Nucleus accumbens (tissue), 56 donors: ENCODE measurements at places on chromosomes 7 and 10.

DNA sequence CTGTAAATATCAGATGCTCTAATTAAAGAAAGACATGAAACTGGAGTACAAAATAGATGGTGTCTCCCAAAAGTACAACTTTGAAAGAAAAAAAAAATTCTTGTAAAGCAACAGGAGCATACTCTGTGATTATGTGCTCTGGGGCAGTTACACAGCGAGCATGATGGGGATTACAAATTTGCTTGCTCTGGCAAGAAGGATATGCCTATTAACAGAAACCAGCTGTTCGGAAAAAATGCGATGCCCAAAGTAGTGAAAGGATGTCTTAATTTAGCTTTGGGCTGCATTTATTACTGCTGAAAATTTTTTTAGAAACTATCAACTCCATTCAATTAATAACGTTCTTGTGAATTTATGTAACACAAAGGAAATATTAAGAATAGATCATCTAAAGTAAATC is 256.9 kb upstream of the TPK1 start:
- no peak for DNase-seq

DNA sequence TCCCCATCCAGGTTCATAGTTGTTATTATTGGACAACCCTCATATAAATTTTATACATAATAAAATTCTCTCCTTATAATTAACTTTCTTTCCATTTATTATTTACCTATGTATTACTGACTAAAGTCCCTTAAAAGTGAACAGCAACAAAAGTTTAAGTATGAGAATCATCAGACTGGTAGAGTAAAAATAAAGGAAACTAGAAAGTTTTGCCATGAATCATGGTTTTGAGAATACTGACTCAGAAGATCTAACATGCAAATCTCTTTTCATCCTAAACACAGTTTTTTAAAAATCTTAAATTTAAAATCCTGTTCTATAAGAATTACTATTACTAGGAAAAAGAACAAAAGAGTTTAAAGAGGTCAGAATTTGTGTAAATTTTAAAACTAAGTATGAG is 32.1 kb downstream of the HERC4 start:
- no peak for DNase-seq

- DNase-seq = no peak
These were observed 59.2 kb upstream of the GLCCI1 start for GRCh38 chr7:7909376-7909775.

DNA sequence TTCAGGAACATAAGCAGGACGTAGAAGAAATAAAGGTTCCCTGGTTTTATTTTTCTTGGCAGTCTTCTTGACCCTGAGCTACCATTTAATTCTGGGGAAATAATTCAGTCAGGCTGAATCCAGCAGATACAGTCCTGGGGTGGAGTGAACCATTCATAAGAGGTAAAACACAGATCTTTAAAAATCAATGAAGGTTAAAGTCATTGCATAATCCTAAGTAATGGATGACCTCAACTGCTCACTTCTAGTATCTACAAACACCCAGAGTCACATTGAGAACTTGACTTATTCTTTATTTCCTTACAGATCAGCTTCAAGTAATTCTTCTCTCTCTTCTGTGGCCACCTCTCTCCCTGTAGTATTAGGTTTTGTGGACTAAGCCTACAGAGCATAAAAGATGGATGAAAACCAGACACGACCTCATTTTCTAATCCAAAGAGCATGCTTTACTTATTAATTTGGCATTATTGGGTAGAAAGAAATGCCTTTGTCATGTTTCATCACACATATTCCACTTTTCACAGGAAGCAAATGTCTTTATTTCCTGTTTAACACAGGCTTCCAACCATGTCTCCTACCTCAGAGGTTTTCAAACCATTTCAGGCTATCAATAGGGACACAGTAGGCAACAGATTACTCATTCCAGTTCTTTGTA is 182.3 kb upstream of the IMMP2L start:
- no peak for DNase-seq

DNA sequence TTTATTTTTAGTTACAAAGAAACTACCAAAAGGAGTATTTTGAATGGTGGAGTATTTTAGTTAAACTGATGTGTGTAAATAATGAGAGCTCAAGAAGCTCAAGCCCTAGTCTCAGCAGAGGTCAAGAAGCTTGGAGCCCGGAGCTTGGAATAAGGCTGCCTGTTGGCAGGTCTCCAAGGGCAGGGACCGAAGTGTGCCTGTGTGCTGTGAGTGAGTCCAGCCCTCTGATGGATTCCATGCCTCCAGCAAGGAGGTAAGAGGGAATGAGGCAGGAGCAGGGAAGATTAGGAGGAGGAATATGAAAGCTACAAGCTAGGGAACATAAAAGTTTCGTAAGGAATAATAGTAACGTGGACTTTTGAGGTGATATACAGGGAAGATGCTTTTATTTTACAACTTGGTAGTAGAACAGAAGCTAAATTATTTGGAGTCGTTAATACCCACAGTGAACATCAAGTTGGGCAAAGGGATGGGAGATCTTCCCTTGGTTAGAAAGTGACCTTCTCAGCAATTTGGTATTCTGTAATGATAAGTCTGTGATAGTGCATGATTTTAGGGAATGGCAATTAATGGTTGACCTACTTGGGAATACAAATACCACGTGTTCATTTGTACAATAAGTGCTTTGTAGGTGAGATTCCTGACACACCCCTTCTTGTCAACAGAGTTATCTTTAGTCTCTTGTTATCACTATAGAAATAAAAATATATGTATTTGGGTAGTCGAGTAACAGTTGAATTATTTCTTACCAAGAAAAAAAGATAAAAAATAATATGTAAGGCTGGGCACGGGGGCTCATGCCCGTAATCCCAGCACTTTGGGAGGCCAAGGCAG is 4.6 kb downstream of the SEC23IP start:
- no peak for DNase-seq

GRCh38 chr7:28782362-28782761 is 175.8 kb downstream of the TRIL start:
- no peak for DNase-seq

DNA sequence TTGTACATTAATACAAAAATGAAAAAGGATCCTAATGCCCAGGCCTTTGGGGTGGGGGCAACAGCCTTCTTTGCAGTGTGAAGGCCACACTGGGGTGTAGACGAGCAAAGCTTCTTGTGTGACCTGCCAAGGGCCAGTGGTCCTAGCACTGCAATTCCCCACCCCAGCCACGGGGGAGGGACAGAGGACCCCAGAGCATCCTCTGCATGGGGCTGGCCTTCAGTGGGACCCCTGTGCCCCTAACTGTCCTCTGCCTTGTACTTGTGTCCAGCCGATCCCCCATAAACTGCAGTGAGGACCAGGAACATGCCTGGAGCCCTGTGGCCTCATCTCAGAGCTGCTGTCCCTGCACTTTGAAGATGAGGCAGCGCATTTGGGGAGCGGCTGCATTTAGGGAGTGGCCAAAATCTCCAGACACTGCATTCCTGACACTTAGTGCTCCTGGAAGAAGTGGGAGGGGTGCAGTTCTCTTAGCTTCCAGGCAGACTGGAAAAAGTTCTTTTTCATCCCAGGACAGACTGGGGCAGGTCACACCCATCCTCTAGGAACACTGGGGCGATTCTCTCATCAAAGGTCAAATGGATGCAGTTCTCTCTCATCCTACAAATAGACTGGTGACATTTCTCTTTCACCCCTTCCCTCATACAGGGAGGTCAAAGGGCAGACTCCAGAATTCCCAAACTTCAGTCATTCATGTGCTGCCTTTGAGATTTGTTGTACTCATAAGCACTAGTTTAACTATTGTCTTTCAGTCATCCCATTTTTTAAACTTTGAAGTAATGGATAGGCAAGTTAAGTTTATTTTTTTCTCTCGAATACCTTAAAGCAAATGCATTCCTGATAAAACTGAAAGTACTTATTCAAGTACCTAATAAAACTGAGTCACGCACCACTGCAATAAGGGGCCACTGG is 922 bp upstream of the MYO1G start:
- DNase-seq = no peak

- no peak for DNase-seq
These were observed 351.4 kb upstream of the NPVF start for GRCh38 chr7:25579778-25580075.

GRCh38 chr7:158350166-158350900 is 237.3 kb downstream of the PTPRN2 start:
- DNase-seq = no peak

DNA sequence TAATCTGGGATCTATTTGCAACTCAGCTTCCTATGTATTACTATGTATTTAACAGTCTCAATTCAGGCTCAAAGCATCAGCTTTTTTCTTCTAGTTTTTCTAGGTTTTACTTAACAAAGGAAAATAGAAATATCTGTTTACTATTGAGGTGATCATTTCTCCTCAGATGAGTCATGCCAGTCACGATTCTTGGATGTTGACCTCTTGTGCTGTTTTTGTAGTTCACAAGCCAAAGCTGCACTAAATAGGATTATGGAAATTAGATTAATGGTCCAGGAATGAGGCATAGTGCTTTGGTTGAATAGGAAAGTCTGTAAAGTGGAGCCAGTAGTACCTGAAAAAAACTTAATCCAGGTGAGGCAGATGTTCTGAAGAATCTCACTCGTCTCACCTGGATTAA is 198.3 kb upstream of the KAT6B start:
- DNase-seq = no peak

DNA sequence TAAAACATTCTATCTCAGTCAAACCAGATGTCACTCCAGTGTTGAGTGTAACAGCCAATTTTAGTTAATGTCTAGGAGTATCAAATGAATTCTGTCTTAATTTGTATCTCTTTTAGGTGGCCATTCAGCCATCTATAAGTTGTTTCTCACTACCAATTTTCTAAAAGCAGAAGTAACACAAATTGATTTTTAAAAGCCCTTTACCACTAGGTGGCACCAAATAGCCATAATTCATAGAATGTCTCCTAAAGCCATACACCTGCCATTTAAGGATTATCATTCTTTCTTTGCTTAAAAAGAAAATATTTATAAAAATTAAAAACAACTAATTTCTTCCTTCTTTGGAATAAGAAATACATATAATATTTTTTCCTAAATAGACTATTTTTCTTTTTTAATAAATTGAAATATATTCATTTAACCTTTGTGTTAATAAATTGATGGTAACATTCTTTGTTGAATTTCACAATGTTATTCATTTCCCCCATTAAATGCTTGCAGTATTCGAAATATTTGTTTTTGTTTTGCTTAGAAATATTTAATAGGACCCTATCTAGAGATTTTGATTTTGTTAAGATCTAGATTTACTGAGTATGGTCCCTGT is 107.8 kb upstream of the PPP1R3A start:
- DNase-seq = no peak

DNA sequence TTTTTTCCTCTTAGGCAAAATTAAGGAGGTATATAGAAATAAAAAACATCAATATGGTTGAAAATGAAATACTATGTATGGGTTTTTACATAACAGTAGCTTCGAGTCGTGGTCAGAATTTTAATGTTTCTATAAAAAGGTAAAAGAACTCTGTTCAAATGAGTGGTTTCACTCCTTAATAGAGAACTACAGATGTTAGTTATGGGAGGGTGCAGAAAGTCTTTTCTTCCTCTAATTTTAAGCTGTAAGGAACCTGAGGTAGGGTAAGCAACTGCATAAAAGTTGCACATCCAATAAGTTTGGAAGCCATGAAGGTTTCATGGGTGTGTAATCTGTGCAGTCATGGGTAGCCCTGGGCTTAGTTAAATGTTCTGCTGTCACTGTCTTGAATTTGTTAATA is 141.3 kb downstream of the SUGCT start:
- DNase-seq = no peak

- DNase-seq = no peak
These were observed 95.4 kb downstream of the ZRANB1 start for GRCh38 chr10:125037145-125037877.
